ENCODE measurements at places on chromosomes 4 and X.

- DNase-seq, result no peak
Measured at GRCh38 chr4:169410839-169411770, 140.3 kb upstream of the SH3RF1 start.

DNA sequence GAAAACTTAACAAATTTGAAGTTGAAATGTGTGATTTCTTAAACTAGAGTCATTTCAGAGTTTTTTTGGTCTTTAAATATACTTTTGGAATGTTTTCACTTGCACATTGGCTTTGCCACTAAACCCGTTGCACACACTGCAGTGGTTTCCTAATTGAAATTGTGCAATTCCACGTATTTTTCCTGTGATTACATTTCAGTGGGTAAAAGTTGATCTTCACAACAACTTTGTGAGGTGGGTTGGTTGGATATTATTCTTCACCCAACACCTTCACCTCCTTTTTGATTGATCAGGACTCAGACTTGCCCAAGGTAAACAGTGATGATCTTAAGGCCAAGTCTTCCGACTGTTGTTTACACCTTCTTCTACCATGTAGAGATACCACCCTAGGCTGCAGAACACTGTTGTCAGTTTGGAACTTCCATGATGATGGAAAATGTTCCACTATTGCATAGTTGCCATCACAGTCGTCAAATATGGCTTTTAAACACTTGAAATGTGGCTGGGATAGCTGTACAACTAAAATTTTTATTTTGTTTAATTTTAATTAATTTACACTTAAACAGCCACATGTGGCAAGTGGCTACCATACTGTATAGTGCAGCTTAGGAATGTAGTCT lies 13.7 kb downstream of the SEPTIN11 start:
- DNase-seq, result no peak

DNA sequence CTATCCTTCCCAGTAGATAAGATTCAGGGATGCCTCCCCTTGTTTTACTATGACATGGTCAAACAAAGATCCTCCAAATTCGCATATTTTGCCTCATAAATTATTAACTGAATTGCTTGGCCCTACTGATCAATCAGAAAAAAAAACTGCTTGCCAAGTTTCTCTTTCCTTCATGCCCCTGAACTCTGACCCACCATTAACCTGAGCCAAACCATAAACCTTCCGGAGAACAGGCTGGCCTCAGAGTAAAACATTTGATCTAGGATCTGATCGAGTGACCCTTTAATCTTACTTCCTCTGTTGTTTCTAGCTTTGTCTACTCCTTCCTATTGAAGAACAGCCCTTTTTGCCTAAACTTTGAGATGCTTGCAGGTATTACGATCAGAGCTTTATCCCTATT lies 209.7 kb upstream of the FAM47A start:
- no peak for DNase-seq

GRCh38 chrX:41621222-41621723 lies 67.5 kb upstream of the GPR34 start:
- DNase-seq, result no peak

DNA sequence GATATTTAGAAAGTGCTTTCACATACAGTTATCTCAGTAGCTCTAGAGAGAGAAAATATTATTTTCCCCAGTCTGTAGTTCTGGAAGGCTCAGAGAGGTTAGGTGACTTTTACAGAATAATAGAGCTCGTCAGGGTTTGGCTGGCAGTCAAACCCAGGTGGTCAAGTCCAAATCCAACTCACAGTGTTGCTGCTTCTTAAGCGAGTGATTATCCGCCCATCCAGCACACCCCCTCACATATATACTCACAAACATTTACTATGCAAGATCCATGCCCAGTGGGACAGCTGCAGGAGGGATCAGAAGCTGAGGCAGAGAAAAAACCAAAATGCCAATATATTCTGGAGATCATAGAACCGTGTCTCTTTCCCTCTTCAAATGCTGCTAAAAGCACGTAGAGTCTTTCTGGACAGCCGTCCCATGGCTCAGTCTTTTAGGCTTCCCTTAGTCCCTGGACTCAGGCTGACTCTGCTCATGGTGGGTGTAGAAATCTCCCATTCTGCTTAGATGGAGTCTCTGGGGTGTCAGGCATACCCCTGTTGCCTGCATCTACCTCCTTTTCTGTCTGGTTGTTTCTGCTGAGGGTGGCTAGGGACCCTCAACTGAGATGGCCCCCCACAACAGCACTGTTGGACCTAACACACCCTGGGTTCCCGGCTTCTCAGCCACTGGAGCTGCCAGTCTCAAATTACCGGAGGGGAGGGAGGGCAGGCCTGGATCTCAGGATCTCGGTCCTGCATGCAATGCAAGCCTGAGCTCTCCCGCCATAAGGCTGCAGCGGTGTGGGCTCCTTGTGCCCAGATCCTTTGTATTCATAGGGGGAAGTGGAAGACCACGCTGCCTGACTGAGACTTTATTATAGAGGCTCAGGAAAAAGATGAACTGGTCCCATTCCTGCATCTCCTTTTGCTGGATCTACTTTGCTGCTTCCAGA lies at the start of gene CHRNA9:
Gene CHRNA9 (plus strand): TSS at position 743 of the 934 bp plus-strand sequence. CDS start 135 bp downstream, at position 878.
- DNase-seq, result no peak

GRCh38 chr4:81376720-81377119 lies 95.0 kb downstream of the RASGEF1B start:
- no peak for DNase-seq

GRCh38 chrX:150761819-150762216 lies 68.6 kb downstream of the MTMR1 start:
- DNase-seq, result no peak

GRCh38 chr4:89572224-89572858 lies 264.6 kb downstream of the SNCA start:
- DNase-seq, result no peak

DNA sequence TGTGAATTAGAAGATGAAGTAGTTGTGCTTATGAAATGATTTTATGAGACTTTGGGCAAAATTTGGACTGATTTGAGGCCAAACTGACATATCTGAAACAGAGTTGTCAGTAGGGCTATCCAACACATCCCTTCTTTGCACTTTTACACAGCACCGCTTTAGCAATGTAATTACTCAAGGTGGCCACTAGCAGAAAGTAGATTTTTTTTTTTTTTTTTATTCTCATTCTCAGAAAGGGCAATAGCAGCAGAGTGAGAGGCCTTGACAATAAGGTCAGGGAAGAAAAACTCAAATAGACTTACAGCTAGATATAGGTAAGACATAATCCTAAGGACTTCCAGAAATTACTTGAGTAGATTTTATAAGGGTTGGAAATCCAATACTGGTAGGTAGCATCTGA lies 414.3 kb downstream of the NAP1L3 start:
- no peak for DNase-seq
